ENCODE measurements at places on chromosomes 7 and 10.
A peak's percentile ranks its signal among the peaks of the same experiment; 100 is the strongest.

GRCh38 chr10:90197766-90198165 lies 496.4 kb downstream of the KIF20B start:
- DNase-seq: peak; percentile 25

DNA sequence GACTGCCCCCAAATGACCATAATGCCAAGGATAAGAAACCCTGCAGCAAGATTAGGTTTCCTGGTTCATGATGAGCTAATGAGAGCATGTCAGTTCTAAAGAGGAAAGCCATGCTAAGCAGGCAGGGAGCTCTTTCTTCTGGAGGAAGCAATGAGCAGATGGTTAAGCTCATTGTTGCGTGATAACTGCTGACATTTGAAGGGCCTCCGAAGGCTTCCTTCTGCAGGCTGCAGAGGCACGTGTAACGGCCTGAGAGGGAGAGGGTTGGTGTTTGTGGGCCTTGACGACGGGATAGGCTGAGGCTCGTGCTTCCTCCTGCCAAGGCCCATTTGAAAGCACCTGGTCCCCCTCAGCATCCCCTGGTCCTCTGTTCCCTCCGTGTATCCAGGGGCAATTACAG lies 63.5 kb upstream of the BTBD16 start:
- DNase-seq: no peak

DNA sequence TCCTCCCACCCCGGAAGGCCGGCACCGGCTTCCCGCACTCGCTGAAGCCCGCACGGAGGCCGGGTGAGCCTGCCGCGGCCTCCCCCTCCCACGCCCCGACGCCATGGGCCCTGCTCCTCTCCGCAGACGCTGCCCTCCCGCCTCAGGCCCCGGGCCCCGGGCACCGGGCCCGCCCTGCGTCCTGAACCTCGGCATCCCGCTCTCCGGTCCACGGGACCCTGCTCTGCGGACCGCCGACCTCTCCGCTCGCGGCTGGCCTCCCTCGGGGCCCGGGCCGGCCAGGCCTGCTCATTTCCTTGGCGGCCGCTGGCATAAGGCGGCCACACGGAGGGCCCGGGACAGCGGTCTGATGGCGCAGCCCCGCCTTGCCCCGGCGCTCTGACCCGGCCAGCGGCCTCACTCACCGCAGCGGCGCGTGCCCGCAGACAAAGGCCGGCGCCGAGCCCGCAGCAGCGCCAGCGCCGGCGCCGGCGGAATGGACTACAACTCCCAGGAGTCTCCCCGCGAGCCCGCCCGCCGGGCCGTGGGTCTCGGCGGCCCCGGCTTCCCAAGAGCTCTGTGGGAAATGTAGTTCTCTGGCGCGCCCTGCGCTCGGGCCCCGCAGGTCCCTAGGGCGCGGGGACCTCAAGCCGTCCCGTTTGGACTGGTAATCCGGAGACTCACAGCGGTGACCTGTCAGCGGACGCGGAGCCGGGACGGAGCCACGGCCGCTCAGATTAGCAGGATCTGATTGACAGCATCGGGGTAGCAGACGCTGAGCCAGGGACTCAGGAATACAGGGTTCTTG lies at the start of gene ZNF32:
ZNF32 (minus strand) TSS at position 484 of the 787 bp plus-strand sequence. CDS start 2,748 bp downstream, outside the sequence.
- DNase-seq: peak; percentile 38

- DNase-seq: no peak
These were observed 316.8 kb upstream of the MTPN start for GRCh38 chr7:136293841-136294391.

DNA sequence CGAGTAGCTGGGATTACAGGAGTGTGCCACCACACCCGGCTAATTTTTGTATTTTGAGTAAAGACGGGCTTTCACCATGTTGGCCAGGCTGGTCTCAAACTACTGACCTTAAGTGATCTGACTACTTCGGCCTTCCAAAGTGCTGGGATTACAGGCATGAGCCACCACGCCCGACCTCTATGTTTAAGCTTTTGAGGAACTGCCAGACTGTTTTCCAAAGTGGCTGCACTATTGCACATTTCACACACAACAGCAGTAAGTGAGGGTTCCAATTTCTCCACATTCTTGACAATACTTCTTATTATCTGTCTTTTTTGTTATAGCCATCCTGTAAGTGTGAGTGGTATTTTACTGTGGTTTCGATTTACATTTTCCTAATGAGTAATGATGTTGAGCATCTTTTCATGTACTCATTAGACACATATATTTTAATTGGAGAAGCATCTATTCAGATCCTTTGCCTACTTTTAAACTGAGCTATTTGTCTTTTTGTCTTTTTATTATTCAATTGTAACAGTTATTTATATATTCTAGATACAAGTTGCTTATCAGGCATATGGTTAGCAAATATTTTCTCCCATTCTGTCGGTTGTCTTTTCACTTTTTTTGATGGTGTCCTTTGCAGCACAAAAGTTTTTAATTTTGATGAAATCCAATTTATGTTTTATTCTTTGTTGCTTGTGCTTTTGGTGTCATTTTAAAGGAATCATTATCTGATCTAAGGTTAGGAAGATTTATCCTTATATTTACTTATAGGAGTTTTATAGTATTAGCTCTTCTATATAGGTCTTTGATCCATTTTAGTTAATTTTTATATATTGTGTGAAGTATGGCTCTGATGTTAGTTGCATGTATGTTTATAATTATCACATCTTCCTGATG lies 12.8 kb upstream of the IRF5 start:
- no peak for DNase-seq

DNA sequence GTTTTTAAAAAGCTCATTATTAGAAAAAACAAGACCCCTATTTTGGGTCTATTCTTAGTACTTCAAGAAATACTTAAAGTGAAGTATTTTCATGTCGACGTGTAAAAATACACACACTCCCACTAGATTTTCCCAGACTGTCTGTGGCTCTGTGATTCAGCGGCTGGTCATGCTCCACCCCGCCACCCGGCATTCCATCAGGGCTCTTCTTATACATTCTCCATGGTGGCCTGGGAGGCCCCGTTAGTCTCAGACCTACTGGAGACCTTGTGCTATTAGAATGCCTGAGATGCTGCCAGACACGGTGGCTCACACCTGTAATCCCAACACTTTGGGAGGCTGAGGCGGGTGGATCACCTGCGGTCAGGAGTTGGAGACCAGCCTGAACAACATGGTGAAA lies 13.1 kb downstream of the TECPR1 start:
- no peak for DNase-seq

DNA sequence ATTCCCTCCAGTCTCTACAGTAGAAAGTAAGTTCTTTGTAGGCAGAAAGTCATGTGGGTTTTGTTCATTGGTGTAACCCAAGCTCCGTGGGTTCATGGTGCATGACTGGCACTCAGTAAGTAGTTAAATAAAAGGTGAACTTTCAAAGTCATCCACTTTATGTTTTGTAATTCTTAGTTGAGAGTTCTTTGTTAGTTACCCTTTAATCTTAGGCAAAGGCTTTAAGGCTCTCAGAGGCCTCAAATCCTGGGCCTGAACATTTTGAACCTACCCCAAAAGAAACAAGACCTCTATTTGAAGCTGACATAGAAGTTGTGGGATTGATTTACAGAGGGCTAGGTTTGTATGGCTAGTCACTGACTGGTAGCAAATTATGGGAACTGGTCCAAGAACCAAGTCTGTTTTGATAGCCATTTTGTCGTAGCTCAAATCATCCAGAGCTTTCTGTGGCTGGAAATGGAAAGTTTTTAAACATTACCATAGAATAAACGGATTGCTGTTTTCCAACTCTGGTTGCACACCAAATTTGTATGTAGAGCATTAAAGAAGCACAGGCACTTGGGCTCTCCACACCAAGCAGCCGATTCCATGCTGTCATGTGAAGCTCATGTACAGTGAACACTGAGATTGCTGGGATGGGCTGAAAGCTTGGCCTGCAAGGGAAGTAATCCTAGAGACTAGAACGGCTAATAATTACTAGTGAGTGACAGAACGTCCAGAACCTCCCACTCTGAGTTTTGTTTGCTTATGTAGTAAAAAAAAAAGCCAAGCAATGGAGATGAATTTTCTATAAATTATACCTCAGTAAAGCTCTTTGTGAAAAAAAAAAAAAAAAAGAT lies 53.5 kb downstream of the DENND11 start:
- peak; percentile 81 for DNase-seq

DNA sequence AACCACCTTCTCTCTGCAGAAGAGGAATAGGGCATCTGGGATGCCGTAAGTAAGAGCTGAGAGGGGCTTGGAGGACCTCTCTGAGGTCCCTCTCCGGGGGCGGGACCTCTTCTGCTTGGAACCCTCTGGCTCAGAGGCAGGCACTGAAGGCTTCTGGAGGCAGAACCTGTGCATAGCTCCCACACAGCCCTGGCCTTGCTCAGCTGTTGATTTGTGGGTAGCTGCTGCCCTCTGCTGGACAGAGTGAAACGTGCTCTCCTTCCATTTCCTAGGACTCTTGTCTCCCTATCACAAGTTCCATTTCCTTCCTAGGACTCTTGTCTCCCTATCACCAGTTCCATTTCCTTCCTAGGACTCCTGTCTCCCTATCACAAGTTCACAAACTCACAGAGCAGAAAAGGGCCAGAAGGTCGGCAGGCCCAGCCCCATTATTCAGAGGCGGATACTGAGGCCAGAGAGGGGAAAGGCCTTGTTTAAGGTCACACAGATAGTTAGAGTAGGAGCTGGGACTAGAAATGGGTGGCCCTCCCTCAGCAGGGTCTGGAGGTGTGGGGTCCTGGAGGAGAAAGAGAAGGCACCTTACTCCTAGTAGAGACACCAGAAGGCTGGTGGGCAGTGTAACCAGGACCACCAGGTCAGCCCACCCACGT lies 30.3 kb upstream of the GARS1 start:
- peak; percentile 79 for DNase-seq

DNA sequence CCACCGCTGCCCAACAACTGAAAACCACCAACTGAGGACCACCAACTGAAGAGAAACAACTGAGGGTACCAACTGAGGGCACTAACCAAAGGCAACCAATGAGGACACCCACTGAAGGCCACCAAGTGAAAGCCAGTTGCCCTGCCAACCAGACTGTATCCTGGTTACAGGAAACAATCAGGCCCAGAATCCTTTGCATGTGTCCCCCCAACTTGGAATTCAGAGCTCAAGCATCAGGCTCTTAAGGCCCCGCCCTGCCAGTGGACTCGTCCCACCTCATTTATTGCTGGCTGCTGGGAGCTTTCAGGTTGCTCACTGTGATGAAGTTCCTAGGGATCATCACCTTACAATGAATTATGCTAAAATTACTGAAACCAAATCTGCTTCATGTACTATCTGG lies 76.6 kb upstream of the ABI1 start:
- no peak for DNase-seq

- no peak for DNase-seq
These were observed 1.2 kb downstream of the TACC2 start for GRCh38 chr10:121990015-121990677.

DNA sequence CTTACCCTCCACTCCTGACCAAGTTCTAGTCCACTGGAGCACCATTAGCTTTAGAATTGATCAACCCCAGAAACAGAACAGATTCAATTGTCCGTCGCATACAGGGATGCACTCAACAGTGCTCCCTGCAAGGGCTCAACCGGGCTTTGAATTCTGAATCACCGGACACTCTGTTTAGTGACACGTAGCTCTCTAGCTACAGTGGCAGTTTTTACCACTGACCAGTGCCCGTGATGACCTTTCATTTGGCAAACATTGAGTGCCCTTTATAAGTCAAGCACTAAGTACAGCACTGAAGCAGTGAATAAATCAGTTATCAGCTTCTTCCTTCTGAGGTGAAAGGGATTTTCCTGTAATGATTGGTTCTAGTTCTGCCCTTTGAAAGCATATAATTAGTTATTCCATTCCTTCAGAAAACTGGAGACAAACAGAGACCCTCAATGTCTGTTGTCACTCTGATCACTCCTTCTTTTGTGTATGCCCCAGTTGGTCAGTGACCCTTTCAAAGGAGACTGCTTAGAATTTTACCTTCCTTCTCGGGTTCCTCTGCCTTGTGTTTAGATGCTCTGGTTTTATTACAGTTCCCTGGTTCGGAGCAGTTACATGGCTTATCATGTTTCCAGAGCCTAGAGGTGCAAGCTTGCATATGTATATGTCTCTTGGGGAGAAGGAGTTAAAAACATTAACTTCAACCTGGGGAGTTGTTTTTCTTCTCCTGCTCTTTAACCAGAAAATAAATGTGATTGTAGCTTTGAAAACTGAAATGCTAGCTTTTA lies 68.9 kb downstream of the ZNF365 start:
- DNase-seq: no peak

- no peak for DNase-seq
These were observed 2.1 kb upstream of the KAT6B start for GRCh38 chr10:74824184-74824899.

GRCh38 chr10:96402417-96403305 lies 43.9 kb upstream of the OPALIN start:
- DNase-seq: no peak

DNA sequence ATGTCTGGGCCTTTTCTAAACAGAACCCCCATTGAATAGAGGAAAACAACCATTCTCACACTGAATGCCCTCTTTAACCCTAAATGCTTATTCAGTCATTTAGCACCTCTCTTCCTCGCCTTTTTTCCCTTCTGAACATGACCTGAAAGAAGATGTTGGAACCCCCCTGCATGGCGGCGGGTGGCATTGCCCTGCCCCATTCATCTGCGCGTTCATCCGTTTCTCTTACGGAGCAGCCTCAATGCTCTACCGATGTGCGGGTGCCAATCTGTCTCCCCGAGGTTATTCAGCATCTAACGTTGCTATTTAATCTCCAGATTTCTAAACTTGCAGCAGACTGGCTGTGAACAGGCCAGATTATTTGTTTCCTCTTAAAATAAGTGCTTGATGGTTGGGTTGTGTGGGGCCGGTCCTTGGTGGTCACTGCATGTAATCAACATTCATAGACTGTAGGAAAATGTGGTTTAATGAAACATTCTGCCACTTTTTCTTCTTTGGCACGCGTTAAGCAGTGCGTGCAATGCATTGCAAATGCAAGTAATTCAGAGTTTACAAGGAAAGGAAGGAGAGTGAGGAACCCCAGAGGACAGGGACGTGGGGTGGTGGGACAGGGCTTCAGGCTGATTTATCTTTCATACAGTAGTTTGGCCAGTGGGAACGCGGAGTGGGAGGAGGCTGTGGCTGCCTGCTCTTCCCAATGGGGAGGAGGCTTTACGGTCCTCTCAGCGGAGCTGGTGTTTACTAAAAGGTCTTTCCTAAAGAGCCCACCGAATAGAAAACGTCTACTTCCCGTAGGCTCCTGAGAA lies 286.7 kb downstream of the DPP6 start:
- no peak for DNase-seq

- DNase-seq: peak; percentile 78
These were observed 158.1 kb downstream of the BTAF1 start for GRCh38 chr10:92081641-92082040.

- DNase-seq: peak; percentile 95
These were observed 64.8 kb upstream of the DNAJB6 start for GRCh38 chr7:157271991-157272324.

GRCh38 chr7:159040146-159040545 lies 104.5 kb downstream of the VIPR2 start:
- DNase-seq: no peak
